ENCODE measurements at places on chromosomes 6 and 20. TPM values are rescaled to one million over a fixed set of nuclear protein-coding genes. Genes with fewer than 3 reads are reported as not detected.

- DNase-seq = no peak
These were observed 162.6 kb downstream of the DNAH8 start for GRCh38 chr6:38877721-38878120.

- no peak for DNase-seq
These were observed 3.1 kb upstream of the SPATS1 start for GRCh38 chr6:44339301-44339700.

DNA sequence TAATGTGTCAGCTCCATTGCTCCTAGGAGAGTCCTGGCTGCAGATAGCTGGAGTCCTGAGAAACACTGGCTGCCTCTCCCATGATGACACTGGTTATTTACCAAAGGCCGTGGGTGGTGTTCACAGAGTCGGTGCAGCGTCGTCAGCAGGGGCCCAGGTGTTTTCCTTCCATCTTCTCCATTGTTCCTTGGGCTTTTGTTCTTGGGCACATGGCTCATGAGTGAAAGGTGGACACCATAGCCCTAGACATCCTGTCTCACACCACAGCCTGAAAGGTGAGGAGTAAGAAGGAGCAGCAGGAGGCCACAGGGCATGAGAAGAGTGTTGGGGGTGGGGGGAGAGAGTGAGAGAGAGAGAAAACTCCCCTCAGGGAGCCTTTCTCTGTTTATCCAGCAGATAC, 9.1 kb downstream of the CST5 start:
- no peak for DNase-seq

The EBF4 gene
- polyA plus RNA-seq = 49.6 TPM

The TFAP2C gene
- polyA plus RNA-seq = 3.6 TPM

The PLA2G7 gene
- 1.3 TPM for polyA plus RNA-seq

The PTPRT gene
- 1.9 TPM for polyA plus RNA-seq

The HM13 gene
- polyA plus RNA-seq = 120 TPM

The IL17F gene
- polyA plus RNA-seq = not detected

Data from right lung (tissue), 10 donors.